Activated CD8-positive, alpha-beta memory T cell treated with anti-CD3 and anti-CD28 coated beads for 1 hour (primary cell): ENCODE measurements at places on chromosomes 16 and 17.

- DNase-seq: no peak
Observed at GRCh38 chr17:74417178-74418045, 14.5 kb upstream of the GPRC5C start.

DNA sequence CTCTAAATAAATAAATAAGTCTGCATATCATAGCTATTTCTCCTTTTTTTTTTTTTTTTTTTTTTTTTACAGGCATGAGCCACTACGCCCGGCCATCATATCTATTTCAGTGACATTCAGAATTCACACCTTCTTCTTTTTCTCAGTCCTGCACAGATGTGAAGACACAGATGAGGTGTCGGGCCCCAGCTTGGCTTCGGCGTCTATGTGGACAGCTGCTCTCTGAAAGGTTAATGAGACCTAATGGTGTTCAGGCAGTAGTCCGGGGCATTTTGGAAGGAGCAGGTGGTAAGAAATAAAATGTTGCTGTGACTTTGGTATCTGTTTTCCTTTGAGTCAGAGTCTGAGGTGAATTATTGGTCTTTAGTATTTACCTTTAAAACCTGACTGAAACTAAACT lies 23.6 kb downstream of the TANGO6 start:
- DNase-seq: no peak

GRCh38 chr17:44585315-44585714 lies 28.0 kb downstream of the FZD2 start:
- DNase-seq: no peak

- no peak for DNase-seq
Observed at GRCh38 chr17:29596811-29597210, 3.9 kb downstream of the ANKRD13B start.

GRCh38 chr17:78337244-78338109 lies 22.4 kb downstream of the SOCS3 start:
- no peak for DNase-seq

DNA sequence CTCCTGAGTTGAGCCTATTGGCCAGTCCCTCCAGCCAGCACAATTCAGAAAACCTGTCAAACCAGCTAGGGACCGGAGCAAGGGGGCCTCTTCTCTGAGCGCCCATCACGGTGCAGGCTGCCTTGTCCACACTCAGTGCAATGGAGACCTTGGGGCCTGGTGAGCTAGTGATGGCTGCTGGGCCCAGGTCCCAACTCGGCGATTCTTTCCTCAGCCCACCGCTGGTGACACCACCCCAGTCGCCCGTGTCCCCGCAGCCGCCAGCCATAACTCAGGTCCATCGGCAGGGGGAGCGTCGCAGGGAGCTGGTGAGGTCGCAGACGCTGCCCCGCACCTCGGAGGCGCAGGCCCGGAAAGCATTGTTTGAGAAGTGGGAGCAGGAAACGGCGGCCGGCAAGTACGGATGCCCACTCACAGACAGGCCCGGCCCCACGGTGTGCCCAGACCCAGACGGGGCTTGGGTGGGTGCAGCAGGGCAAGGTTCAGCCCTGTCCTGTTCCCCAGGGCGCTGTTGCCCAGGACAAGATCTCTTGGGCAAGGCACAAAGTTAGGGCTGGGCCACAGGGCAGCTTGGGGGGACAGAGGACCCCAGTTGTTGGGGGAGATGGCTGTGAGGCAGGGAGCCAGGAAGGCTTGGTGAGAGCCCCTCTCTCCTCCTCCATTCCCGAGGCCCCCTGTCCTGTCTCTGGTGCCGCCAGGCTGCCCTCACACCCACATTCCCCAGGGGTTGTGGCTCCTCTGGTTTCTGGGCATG lies 10.8 kb downstream of the SMTNL2 start:
- peak; percentile 11 for DNase-seq
